NCI-H524 (cell line): ENCODE measurements at places on chromosomes 1 and 21.

DNA sequence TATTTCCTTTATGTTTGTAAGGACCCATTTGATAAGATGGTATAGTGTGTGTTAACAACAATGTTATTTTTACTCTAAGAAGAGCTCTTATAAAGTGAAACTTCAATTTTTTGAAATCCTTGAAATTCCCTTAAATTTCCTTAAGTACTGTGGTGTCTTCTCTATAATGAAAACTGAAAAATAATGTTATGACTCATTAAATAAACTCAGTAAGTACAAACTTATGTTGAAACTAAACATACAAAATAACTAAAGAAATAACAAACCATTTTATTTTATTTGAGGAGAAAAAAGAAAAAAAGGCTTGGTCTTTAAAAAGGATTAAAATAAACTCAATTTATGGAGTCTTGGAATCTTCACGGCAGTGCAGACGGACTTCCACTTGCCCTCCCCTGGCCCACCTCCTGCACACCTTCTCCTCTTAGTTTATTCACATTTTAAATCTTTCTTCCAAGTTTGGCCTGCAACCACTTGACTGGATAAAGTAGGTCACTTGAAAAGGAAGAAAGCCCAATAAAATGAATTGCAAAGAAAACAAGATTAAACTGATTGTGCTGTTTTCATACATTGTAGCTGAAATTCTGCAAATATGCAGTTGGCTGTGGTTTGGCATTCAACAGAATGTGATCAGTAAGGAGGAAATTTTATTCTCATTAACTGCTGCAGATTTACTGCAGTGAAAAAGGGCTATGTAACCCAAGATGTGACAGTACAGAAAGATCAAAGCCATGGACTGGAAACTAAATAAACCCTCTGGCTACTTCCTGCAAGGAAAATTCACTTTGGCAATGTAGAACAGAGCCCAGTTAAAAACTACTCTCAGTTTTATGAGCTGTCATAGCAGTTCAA, 48.5 kb upstream of the SCYL3 start:
- no peak for DNase-seq

- DNase-seq = no peak
Observed at GRCh38 chr1:99365545-99365944, 101.3 kb downstream of the PLPPR4 start.

DNA sequence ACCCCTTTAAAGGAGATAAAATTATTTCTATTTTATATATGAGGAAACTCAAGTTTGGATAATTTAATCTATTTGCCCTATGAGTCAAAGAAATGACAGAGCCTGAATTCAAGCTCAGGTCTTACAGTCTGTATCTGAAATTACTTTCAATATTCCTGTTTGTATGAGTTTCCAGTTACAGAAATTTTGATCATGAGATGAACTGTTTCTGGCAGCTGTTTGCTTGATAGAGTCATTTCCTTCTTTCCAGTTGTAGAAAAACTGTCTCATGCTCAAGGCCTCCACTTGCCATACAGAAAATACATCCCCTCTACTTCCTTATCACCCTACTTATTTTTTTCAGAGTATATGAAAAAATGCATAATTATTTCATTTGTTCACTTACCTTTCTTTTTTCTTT, 87.6 kb downstream of the PTPRC start:
- DNase-seq = no peak

- no peak for DNase-seq
Observed at GRCh38 chr1:86370601-86371022, 25.5 kb downstream of the ODF2L start.

- DNase-seq = no peak
Observed at GRCh38 chr1:50060279-50060678, 36.5 kb upstream of the AGBL4 start.

DNA sequence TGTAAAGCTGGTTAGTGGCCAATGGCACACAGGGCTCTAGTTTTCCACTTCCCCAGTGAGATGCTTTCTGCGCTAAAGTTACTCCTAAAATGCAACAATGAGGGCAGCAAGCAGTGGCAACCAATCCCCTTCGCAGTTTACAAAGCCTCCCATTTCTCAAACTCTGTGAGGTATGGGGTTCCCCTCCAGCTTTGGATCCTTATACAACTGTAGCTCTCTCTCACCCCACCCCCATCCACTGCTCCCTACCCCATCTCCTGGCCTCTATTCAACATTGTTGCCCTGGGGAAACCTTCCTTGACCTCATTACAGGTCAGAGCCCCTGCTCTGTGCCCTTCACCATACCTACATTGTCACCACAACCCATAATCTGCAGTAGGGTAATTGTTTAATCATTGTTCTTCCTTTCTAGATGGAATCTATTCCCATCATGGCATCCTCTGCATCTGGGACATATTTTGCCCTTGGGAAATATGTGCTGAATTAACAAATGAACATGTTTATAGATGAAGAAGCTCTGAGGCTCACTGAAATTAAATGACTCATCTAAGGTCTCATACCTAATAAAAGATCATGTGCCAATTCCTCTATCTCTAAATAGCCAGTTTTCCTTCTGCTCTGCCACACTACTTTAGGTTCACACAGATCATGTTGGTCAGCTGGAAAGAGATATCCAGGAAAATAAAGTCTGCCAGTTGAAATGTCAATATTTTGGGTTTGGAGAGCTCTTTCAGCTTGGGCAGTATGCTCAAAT, 12.6 kb downstream of the KIAA0040 start:
- no peak for DNase-seq

DNA sequence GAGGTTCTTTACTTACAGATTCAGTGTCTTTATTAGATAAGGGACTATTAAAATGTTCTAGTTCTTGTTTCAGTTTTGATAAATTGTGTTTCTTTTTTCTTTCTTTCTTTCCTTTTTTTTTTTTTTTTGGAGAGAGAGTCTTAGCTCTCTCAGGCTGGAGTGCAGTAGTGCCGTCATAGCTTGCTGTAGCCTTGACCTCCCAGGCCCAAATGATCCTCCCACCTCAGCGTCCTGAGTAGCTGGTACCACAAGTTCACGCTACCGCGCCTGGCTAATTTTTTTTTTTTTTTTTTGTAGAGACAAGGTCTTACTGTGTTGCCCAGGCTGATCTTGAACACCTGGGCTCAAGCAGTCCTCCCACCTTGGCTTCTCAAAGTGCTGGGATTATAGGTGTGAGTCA, 76.6 kb downstream of the TMEM200B start:
- DNase-seq = no peak

GRCh38 chr1:235976490-235976889, 88.4 kb downstream of the NID1 start:
- DNase-seq = no peak

GRCh38 chr1:39391691-39392679, 99.5 kb upstream of the BMP8A start:
- DNase-seq = no peak

- peak; percentile 86 for DNase-seq
Observed at GRCh38 chr1:33255347-33256220, 708 bp upstream of the ZNF362 start.

- DNase-seq = peak; percentile 53
Observed at GRCh38 chr1:21520899-21521716, 11.9 kb downstream of the ALPL start.

GRCh38 chr1:8844501-8845006, 27.1 kb upstream of the RERE start:
- peak; percentile 92 for DNase-seq

DNA sequence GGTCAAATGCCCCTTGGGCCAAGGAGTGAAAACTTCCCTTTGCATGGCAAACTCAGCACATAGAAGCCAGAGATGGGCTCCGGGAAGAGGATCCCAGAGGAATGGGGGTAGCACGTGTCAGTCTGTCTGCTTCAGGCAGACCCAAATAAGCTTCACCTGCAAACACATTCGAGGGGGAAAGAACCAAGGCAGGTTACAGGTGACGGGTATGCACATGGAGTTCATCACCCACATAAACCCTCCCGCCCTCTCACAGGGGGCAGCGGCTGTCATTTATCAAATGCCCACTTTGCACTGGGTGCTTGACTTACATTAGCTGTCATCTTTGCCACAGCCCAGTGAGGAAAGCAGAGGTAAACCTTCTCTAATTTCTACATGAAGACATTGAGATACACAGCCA, 73.0 kb upstream of the TLR5 start:
- no peak for DNase-seq

GRCh38 chr1:203367057-203367456, 16.1 kb upstream of the FMOD start:
- no peak for DNase-seq

- DNase-seq = no peak
Observed at GRCh38 chr1:66309006-66309741, 224.8 kb upstream of the SGIP1 start.

GRCh38 chr1:65368403-65368802, 52.1 kb upstream of the LEPR start:
- DNase-seq = no peak

- DNase-seq = no peak
Observed at GRCh38 chr1:156874572-156875340, 14.1 kb downstream of the NTRK1 start.

DNA sequence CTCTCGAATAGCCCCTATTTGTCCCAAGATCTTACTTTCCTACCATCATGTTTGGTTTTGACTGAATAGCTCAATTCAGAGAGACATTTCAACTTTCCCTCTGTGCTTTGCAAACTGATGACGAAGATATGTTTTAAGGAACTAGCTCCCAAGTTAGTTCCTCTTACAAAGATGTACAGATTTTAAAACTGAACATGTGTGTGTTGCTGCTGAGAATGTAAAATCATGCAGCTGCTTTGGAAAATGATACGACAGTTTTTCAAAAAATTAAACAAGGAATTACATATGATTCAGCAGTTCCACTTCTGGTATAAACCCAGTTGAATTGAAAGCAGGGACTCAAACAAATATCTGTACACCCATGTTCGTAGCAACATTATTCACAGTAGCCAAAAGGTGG, 33.6 kb downstream of the KIF26B start:
- no peak for DNase-seq

- no peak for DNase-seq
Observed at GRCh38 chr1:245856944-245857531, 650.0 kb downstream of the SMYD3 start.

DNA sequence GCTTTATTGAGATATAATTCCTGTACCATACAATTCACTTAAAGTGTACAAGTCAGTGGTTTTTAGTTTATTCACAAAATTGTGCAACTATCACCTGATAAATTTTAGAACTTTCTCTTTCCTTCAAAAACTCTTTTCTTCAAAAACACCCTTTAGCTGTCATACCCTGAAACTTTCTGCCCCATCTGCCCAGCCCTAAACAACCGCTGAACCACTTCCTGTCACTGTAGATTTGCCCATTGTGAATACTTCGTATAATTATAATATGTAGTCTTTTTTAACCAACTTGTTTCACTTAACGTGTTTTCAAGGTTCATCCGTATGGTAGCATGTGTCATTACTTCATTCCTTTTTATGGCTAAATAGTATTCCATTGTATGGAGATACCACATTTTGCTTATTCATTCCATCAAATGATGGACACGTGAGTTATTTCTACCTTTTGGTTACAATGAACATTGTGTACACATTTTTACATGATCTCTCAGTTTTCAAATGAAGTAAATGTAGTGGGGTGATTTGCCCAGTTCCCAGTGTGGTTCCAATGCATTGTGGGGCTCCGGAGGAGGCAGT, 37.9 kb downstream of the WNT4 start:
- no peak for DNase-seq

DNA sequence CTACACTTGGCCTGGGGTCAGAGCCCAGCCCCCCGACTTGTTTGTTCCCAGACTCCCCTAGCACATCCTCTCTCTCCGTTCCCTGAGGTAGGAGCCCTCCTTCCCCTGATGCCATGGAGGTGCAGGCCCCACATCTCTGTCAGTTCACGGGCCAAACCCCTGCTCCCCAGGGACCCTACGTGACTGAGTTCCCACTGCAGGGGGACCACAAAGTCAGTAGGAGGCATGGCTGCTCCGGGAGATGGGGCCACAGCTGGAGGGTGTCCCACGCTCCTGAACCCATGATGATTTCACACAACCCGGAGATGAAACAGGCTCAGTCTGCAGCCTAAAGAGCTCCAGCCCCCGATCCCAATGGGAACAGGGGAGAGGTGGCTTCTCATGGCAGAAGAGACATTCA, 272.2 kb downstream of the NPHP4 start:
- DNase-seq = no peak
